ENCODE measurements at places on chromosomes 4 and X.

- DNase-seq, result no peak
These were observed 156.9 kb downstream of the SLIT2 start for GRCh38 chr4:20408611-20409010.

DNA sequence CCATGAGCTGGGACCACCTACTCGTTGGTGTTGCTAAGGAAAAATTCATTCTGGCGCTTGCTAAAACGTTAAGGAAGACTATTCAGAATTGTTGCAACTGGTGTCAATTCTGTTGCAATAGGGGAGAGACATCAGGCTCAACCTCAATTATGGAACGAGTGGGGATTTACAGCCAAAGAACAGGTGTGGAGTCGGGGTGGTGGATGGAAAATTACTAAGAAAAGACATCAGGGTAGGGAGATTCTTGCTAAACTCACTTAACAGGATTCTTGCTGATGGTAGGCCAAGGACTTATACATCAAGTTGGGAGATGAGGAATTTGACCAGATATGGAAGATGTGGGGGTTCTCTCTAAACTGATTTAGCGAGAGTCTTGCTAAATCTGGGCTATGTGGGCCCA is 139.7 kb downstream of the TENM3 start:
- DNase-seq, result no peak

- DNase-seq, result no peak
These were observed 58.1 kb upstream of the GBA3 start for GRCh38 chr4:22634541-22635181.

GRCh38 chrX:21959362-21960051 is 19.0 kb downstream of the SMS start:
- DNase-seq, result no peak

GRCh38 chrX:44913656-44914531 is 40.9 kb downstream of the KDM6A start:
- DNase-seq, result no peak

DNA sequence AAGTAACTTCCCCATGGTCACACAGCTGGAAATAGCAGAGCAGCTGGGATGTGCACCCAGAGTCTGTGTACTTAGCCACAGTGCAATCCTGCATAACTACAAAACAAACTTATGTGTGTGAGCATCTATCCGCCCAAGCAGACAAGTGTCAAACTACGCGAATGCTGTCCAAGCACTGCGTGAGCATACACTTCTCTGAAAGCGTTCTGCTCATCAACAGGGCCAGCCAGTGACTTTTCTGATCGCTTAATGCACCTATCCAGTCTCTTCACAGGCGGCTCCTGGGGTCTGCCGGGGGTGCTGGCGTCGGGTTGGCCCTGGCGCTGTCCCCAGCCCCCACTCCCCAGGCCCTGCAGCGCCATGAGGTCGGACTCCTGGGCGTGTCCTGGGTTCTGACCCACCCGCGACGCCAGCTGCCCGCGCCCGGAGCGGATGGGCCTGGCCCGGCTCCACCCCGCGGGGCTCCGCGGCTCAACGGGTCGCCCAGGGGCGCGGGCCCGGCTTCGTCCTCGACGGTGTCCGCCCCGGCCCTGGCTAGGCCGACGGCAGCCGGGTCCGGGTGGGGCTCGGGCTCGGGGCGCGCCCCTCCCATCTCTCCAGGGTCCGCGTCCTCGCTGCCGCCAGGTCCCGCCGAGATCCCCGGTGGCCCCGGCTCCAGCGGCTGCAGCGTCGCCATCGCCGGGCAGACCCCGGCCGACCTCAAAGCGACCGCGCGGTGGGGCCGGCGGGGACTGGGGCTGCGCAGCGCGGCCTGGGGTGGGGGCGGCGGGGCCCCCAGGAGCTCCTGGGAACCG is 1.3 kb upstream of the ZNF141 start:
- no peak for DNase-seq

- DNase-seq, result no peak
These were observed 169.6 kb upstream of the MXRA5 start for GRCh38 chrX:3516051-3516541.

DNA sequence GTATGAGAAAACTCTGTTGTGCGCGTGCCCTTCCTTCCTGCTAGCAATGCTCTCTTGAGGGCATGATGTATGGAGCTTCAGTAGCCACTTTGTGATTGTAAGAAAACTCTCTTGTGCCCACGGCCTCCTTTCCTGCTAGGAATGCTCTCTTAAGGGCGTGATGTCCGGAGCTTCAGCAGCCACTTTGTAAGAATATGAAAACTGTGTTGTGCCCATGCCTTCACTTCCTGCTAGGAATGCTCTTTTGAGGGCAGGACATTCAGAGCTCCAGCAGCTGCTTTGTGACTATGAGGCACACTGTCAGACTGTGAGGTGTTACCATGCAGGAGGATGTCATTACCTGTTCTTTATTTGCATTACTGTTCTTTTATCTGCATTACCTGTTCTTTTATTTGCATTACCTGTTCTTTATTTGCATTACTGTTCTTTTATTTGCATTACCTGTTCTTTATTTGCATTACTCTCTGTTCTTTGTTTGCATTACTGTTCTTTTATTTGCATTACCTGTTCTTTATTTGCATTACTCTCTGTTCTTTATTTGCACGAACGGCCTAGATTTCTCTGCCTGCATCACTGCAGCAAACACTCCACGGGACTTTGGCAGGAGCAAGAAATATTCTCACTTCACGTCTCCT is 166.7 kb downstream of the CRLF2 start:
- no peak for DNase-seq

DNA sequence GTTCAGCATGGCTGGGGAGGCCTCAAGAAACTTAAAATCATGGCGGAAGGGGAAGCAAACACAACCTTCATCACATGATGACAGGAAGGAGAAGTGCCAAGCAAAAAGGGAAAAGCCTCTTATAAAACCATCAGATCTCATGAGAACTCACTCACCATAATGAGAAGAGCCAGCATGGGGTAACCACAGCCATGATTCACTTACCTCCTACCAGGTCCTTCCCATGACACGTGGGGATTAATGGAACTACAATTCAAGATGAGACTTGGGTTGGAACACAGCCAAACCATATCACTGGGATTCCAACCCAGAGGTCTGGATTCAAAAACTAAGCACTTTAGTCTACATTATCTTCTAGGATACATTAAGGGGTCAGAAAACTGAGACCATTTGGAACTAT is 609.6 kb upstream of the SPANXN1 start:
- DNase-seq, result peak; percentile 0

- DNase-seq, result no peak
These were observed 28.3 kb downstream of the CYTL1 start for GRCh38 chr4:4990857-4991540.

DNA sequence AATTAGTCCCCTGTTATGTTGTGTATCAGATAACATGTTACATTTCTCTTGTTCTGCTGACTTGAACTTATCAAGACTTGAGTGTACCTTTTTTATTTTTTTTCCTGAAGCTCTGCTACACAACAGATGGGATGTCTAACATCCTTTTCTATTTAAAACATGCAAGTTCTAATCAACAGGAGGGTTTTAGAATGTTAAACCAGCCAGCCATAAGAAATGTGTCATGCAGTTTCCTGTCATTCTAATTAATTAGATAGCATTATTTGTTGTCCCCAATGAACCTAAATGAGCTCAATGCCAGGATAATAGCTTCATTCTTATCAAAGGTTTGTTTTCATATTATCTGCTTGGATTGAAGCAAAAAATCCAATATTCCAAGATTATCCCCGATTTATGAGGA is 958.2 kb downstream of the PCDH7 start:
- no peak for DNase-seq

Measured in RKO (cell line).